ENCODE measurements at places on chromosomes 2 and 18. TPM values are rescaled to one million over a fixed set of nuclear protein-coding genes. Genes with fewer than 3 reads are reported as not detected.

DNA sequence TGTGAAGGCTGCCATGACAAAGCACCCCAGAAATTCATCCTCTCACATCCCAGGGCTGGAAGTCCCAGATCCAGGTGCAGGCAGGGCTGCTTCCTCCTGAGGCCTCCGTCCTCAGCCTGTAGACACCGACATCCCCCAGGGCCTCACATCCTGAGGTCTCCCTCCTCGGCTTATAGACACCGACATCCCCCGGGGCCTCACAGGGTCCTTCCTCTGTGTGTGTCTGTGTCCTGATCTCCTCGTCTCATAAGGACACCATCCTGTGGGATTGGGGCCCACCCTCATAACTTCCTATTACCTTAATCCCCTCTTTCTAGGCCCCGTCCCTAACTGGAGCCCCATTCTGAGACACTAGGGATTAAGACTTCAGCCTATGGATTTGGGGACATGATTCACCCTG, 92.0 kb upstream of the SNTG2 start:
- H3K27me3 ChIP-seq, result peaks cover 4% of the 10 kb centered on the region
- H3K36me3 ChIP-seq, result no peaks in the 10 kb centered on the region
- H3K27ac ChIP-seq, result no peak overlapping the region

- no peak overlapping the region for H3K4me3 ChIP-seq
- H3K27ac ChIP-seq, result no peak overlapping the region
- H3K4me1 ChIP-seq, result no peaks in the 10 kb centered on the region
- no peak for DNase-seq
Observed at GRCh38 chr2:128408349-128409305, 90.0 kb upstream of the HS6ST1 start.

- H3K36me3 ChIP-seq, result peaks cover 3% of the 10 kb centered on the region
- no peak overlapping the region for H3K27ac ChIP-seq
- DNase-seq, result no peak
- H3K4me3 ChIP-seq, result no peak overlapping the region
- peaks cover 58% of the 10 kb centered on the region for H3K27me3 ChIP-seq
- H3K4me1 ChIP-seq, result no peaks in the 10 kb centered on the region
Observed at GRCh38 chr2:10960606-10961489, 49.1 kb downstream of the KCNF1 start.

GRCh38 chr2:103145739-103146138, 383.9 kb downstream of the TMEM182 start:
- H3K4me3 ChIP-seq, result no peak overlapping the region
- no peaks in the 10 kb centered on the region for H3K4me1 ChIP-seq
- H3K27ac ChIP-seq, result no peak overlapping the region

DNA sequence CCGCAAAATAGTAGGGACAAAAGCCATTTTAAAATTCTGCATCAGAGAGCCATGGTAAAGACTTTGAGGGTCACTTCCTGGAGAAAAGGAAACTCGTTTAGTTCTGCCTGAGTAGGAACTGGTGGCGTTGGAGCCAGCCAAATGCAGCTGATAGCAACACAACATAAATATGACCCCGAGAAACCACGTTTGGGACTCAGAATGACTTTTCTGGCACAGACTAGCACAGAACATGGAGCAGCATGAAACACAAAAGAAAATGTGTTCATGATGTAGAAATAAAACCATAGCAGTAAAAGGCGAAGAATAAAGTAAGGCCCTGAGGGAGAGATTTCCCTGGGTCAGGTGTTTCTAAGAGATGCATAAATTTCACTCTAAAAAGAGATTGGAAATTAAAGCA, 149.2 kb upstream of the KLHL29 start:
- no peak overlapping the region for H3K4me3 ChIP-seq
- no peaks in the 10 kb centered on the region for H3K36me3 ChIP-seq
- H3K27me3 ChIP-seq, result peaks cover 13% of the 10 kb centered on the region
- DNase-seq, result no peak

DNA sequence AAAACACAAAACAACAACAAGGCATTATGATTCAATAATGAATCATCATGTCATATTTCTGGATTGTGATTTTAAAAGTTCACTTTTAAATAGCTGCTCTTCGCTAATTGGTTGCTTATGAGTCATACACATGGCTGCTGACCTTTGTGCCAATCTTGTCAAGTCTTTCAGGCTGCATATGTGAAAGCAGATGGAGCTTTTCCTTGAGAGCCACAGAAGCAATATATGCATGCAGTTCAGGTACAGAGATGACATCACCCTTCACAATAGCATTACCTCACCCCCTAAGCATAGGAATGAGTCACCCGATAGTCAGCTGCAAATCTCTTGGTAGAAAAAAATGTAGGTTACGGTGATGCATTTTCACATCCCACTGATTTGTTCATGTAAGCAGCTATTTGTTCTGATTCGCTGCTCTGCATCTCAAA, 27.2 kb downstream of the EIF2AK3 start:
- peak overlapping the region; percentile 34 for H3K4me3 ChIP-seq
- peak overlapping the region; percentile 83 for H3K27ac ChIP-seq
- peaks cover 2% of the 10 kb centered on the region for H3K36me3 ChIP-seq
- DNase-seq, result no peak
- H3K4me1 ChIP-seq, result peaks cover 32% of the 10 kb centered on the region
- H3K27me3 ChIP-seq, result no peaks in the 10 kb centered on the region

GRCh38 chr2:145524303-145524702, 1004.4 kb upstream of the ZEB2 start:
- no peaks in the 10 kb centered on the region for H3K27me3 ChIP-seq
- no peak overlapping the region for H3K4me3 ChIP-seq
- no peak for DNase-seq

GRCh38 chr2:100645695-100646429, 83.1 kb downstream of the PDCL3 start:
- peaks cover 35% of the 10 kb centered on the region for H3K4me1 ChIP-seq
- no peaks in the 10 kb centered on the region for H3K36me3 ChIP-seq

DNA sequence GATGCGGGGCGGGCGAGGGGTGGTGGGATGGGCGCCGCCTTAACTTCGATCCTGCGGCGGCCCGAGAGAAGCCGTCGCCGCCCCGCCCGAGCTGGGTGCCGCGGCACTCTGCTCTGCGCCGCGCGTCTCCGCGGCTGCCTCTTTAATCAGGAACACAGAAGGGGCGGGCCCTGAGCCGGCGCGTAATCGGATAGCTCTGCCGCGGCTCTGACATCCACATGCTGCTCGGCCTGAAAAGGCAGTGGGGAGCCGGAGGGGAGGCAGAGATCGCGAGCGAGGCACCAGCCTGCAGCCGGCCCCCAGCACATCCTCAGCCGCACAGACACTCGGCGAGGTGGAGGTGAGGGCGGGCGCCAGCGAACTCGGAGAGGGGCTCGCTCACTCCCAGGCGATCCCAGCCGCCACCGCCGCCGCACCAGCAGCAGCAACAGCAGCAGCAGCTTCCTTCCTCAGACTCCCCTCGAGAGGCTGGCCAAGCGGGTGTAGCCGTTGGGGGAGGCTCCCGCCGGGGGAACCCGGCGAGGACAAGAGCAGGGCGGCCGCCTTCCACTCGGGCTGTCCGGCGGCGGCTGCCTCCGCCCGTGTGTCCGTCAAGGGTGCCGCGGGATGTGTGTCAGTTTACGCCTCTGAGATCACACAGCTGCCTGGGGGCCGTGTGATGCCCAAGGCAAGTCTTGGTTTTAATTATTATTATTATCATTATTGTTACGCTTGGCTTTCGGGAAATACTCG, at the start of gene NRP2:
Gene NRP2 (plus strand): TSS at position 263 of the 732 bp plus-strand sequence. CDS start 790 bp downstream, outside the sequence.
- no peak within 1 kb of the TSS for H3K27ac ChIP-seq
- H3K4me3 ChIP-seq, result peak within 1 kb of the TSS; percentile 88
- H3K36me3 ChIP-seq, result peaks cover 6% of the 10 kb centered on the region
- peaks cover 63% of the 10 kb centered on the region for H3K27me3 ChIP-seq
- H3K4me1 ChIP-seq, result peaks cover 19% of the 10 kb centered on the region
- no peak for DNase-seq

DNA sequence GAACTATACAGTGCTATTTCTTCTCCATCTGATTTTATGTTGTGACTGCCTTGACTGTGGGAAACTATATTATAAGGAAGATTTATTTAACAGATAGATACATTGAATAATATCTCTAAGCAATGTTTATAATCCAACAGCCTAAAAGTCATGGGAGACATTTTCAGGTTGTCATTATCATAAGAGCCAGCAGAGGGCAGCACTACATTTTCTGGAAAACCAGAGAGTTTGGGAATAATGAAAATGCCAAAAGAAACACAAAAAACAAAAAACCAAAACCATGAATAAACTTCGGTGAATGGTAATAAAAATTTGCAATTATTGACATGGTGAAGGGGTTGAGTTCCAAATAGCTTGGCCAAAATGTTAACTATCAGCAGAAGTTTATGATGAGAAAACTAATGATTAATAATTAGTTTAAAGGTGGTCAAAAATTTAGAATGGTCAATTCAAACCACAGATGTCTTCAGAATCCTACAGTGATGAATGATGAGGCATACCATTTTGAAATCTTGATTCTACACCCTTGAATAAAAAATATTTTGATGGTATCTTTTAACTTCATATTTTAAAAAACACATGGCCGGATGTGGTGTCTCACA, 4.7 kb downstream of the EEF1B2 start:
- no peak overlapping the region for H3K4me3 ChIP-seq
- no peak overlapping the region for H3K27ac ChIP-seq
- H3K36me3 ChIP-seq, result peaks cover 8% of the 10 kb centered on the region
- no peaks in the 10 kb centered on the region for H3K27me3 ChIP-seq
- H3K4me1 ChIP-seq, result peaks cover 16% of the 10 kb centered on the region
- DNase-seq, result no peak

DNA sequence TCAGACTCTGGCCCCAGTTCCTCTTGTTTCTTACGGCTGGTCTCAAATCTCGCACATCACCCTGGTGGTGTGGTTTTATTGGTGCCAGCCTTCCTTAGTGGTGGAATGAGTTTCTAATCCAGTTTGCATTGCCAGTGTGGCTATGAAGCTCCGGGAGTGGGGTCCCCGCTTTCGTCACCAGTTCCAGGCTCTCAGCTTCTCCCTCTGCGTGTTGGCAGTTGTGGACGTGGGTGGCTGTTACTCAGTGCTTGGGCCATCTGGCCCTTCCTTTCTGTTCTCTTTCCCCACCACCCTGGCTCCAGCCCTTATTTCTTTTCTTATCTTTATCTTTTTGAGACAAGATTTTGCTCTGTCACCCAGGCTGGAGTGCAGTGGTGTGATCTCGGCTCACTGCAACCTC, 30.1 kb downstream of the EFR3B start:
- H3K27me3 ChIP-seq, result peaks cover 36% of the 10 kb centered on the region
- H3K4me3 ChIP-seq, result no peak overlapping the region
- H3K27ac ChIP-seq, result no peak overlapping the region
- H3K4me1 ChIP-seq, result peaks cover 3% of the 10 kb centered on the region
- no peak for DNase-seq
- H3K36me3 ChIP-seq, result peaks cover 4% of the 10 kb centered on the region

DNA sequence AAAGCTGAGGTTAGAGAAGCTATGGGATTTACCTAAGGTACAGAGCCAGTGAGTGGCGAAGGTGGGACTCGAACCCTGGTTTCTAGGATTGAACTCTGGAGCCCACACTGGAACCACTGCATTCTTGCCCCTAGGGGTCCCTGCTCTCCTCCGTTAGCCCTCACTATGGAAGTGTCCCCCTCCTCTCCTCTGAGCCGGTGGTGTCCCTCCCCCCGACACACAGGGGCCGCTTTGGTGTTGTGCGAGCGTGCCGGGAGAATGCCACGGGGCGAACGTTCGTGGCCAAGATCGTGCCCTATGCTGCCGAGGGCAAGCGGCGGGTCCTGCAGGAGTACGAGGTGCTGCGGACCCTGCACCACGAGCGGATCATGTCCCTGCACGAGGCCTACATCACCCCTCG, 8.5 kb upstream of the GMPPA start:
- DNase-seq, result no peak
- no peak overlapping the region for H3K4me3 ChIP-seq
- peaks cover 75% of the 10 kb centered on the region for H3K27me3 ChIP-seq

GRCh38 chr2:62719757-62720156, 14.2 kb downstream of the EHBP1 start:
- no peak for DNase-seq
- H3K4me1 ChIP-seq, result peaks cover 11% of the 10 kb centered on the region
- H3K27me3 ChIP-seq, result no peaks in the 10 kb centered on the region
- H3K36me3 ChIP-seq, result no peaks in the 10 kb centered on the region

DNA sequence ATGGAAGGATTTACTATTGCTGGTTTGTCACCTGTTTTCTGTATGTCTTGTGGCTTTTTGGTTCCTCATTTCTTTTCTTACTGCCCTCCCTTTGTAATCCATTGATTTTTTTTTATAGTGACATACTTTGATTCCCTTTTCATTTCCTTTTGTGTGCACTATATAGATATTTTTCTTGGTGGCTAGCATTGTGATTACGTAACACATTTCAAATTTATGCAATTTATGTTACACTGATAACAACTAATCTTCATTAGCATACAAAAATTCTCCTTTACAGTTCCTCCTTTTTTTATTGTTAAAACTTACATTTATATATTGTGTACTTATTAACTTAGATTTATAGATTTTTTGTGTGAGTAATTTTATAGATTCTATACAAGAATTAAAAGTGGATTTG, 80.6 kb downstream of the OTX1 start:
- DNase-seq, result no peak
- H3K36me3 ChIP-seq, result no peaks in the 10 kb centered on the region
- no peak overlapping the region for H3K4me3 ChIP-seq
- H3K4me1 ChIP-seq, result no peaks in the 10 kb centered on the region
- no peaks in the 10 kb centered on the region for H3K27me3 ChIP-seq

DNA sequence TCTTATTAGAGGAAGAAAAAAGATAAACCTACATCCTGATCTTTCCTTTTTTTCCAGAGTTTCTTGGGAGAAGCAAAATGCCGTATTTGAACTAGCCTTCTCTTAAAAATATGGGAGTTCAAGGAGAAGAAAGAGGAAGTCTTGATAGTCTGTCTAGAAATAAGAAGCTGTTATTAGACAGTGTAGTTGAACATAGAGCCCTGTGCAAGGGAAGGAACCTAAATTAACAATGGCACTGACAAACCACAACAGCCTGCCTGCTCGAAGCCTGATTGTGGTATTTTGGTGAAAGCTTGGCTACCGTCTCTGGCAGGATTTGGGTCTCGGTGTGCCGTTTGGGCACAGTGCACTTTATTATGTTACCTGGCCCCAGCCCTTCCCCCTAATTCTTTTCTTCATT, 17.1 kb downstream of the SMARCAL1 start:
- H3K4me3 ChIP-seq, result no peak overlapping the region
- no peak overlapping the region for H3K27ac ChIP-seq
- H3K4me1 ChIP-seq, result peaks cover 2% of the 10 kb centered on the region
- DNase-seq, result no peak

DNA sequence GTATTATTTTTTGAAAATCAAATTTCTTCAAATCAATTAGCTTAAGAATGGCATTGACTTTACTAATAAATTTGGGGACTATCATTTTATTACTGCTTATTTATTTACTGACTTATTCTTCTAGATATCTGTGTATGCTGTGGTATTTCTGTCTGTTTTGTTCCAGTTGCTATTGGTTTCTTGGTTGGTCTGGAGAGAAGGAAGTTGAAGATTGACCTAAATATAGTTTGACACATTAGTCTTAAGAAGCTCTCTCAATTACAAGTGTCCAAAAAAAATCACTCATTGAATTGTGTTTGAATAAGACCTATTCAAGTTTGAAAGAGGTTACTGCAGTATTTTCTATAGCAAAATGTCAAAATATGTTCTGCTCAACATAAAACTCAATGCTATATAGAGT, 153.3 kb upstream of the KYNU start:
- H3K27me3 ChIP-seq, result no peaks in the 10 kb centered on the region
- no peaks in the 10 kb centered on the region for H3K4me1 ChIP-seq
- no peak overlapping the region for H3K4me3 ChIP-seq

TTC21B gene
- 20.8 TPM for total RNA-seq

RAD51AP2 gene
- not detected for total RNA-seq

MOCOS gene
- total RNA-seq, result not detected

NYAP2 gene
- not detected for total RNA-seq

CDH2 gene
- total RNA-seq, result 0.55 TPM

Measured in T-helper 17 cell (primary cell).